ENCODE measurements at places on chromosomes 12 and 14.

- peak; percentile 39 for DNase-seq
These were observed 2.0 kb upstream of the WNT10B start for GRCh38 chr12:48973531-48973930.

DNA sequence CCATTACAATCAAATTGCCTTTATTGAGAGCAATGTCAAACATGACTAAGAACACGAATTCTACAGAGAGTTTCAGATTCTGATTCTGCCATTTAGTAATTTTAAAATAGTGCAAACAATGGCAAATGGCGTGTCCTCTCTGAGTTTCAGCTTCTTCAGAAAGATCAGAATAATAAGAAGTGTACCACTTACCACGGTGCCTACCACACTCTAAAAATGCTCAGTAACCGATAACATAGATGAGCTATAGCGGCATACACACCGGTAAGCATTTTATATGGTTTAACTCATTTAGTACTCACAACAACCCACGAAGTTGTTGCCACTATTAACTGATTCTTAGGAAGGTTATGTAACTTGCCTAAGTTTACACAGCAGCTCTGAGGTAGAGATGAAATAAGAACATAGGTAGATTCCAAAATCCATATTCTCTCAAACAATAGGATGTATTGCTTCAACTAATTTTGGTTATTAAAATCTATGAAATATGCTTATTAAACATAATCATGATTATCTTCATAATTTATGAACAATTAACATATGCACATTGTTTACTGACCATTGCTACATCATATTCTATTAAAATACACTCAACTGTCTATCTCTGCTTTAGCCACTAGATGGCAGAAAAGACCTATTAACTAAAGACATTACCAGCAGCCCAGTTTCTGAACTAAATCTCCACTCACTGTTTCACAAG lies 38.3 kb downstream of the SLC6A15 start:
- DNase-seq = peak; percentile 67

- DNase-seq = peak; percentile 80
These were observed 1.4 kb upstream of the STON2 start for GRCh38 chr14:81401420-81402122.

DNA sequence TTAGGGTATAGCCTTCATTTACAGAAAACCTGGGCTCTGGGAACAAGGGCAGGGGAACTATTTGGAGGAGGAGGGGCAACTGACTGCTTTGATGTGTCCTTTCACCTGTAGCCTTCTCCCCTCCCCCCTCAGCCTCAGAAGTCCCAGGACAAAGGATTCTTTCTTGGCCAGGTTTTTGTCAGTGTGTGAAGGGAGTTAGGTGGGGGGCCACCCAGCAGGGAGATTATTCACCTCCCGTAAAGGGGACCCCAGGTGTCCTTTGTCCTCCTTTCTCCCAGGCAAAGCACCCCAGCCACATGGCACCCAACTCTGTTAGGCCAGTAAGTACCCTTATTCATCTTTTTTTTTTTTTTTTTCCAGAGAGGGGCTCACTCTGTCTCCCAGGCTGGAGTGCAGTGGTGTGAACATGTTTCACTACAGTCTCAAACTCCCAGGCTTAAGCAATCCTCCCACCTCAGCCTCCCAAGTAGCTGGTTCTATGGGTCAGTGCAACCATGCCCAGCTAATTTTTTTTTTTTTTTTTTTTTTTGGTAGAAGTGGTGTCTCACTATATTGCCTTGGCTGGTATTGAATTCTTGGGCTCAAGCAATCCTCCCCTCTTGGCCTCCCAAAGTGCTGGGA lies 723 bp upstream of the NFE2 start:
- DNase-seq = no peak

- no peak for DNase-seq
These were observed 89.4 kb downstream of the NT5DC3 start for GRCh38 chr12:103751600-103751999.

DNA sequence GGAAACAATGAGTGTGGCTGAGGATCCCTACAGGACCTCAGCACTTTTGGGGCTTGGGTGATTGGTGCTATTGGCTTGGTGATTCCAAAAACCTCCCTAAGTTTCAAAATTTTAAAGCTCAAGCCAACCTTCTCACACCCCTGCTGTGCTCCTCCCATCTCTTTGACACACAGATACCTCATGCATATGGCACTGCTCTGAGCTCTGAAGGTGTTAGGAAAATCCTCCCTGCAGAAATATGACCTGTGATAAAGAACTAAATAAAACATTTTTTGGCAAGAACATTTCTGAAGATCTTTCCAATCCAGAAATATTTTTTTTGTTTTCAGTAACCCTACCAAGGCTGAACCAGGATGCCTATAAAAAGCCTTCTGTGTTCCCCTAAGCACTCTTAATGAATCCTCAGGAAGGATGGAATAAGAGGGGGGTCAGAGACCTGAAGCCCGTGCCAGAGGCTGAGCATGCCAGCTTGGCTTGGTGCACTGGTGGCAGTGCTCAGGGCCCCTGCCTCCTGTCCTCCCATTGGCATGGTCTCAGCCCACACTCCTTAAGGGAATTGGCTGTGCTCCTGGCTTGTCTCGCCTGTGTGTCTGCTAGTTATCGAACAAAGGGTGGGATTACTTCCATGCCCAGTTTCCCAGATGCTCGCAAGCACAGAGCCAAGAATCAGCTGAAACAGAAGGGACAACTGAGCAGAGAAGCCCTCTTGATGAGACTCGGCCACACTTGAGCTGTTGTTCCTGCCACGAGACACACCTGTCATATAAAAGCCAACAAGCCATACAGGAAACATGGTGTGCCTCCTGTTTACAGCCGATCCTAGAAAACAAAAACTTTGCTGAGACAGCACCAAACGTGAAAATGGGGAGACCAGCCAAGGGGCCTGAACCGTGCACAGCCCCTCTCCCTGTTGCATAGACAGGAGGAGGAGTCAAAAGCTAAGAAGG lies 132.7 kb upstream of the EEA1 start:
- DNase-seq = no peak

- no peak for DNase-seq
These were observed 4.8 kb upstream of the NINJ2 start for GRCh38 chr12:668090-668481.

GRCh38 chr12:40587421-40587820 lies 104.8 kb upstream of the CNTN1 start:
- DNase-seq = no peak

DNA sequence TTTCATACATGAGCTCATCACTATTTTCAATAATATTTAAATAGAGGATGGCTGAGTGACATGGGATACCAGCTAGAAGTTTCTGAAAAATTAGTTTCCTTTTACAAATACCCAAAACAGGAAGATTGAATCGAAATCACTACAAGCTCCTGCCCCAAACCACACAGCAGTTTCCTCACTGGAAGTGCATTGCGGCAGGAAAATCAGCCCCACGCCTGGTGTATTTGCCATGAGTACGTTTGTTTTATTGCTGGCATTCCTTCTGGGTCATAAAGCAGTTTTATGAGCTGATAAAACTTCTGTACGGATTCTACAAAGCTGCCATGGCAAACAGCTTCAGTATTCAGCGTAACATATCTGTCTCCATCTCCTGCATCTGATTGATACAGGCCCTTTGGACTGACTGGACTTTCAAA lies 23.7 kb downstream of the CDC42BPB start:
- DNase-seq = peak; percentile 95

GRCh38 chr12:48933664-48934311 lies 8.5 kb upstream of the FKBP11 start:
- DNase-seq = no peak

DNA sequence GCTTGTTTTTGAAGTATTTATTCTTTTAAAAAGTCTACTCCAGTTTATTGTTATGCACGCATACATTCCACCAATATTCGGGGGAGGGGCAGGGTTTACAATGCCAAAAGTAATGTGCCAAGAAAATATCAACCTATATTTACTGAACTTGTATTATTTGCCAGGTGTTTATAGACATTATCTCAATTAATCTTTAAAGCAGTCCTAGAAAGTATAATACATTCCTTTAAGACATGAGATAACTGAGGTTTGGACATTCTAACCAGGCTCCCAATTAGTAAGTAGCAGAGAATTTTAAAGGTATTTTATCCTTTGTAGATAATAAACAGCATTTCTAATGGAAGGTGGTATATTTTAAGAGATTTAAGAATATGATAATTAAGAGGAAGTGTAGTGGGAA lies 124.5 kb upstream of the LRIG3 start:
- no peak for DNase-seq

GRCh38 chr12:95506707-95507523 lies 33.0 kb downstream of the METAP2 start:
- DNase-seq = no peak

- DNase-seq = no peak
These were observed 17.3 kb downstream of the DHX37 start for GRCh38 chr12:124971603-124972002.

DNA sequence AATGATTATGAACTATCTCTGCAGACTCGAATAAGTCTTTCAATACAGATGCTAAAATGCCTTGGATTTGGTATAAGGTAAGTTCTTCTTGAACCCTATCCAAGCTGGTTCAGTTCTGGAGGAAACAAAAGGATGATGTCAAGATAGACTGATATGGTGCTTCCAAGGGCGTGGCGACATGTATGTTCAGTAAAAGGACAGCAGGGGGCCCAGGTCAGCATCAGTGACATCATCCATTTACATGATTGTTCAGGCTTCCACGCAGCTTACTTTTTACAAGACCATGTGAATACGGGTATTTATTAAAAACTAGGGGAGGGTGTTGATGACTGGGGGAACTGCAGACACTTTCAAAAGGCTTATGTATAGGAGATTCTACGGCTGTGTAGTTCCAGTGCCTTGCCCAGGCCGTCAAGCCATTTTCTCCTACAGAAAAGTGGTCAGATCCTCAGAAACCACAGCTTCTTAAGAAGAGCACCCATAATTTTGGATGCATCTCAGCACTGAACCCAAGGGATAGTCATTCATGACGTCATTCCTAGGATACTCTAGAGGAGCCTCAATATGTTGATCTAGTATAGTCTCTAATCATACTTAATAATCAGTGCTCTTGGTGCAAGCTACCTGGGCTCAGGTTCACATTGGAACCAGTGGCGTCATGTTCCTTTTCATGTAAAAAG lies 527.7 kb downstream of the FUT8 start:
- DNase-seq = peak; percentile 10

DNA sequence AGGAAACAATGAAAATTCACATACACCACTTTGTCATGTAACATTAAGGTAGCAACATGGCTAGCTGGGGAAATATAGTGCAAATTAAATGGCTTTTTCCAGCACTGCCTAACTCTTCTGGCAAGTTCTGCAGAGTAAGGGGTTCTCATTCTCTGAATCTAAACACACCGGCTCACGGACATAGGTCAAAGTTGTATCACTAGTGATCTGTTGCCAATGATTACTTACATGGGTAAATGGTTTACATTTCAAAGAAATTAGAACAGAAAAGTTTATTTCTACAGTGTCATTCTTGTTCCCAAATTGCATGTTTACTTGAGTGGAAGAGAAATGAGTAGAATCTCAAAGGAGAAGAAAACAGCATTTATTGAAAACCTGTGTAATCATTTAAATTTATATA lies 381.9 kb downstream of the PRKD1 start:
- DNase-seq = no peak

- DNase-seq = no peak
These were observed 93.2 kb downstream of the NKX2-1 start for GRCh38 chr14:36426836-36427235.

DNA sequence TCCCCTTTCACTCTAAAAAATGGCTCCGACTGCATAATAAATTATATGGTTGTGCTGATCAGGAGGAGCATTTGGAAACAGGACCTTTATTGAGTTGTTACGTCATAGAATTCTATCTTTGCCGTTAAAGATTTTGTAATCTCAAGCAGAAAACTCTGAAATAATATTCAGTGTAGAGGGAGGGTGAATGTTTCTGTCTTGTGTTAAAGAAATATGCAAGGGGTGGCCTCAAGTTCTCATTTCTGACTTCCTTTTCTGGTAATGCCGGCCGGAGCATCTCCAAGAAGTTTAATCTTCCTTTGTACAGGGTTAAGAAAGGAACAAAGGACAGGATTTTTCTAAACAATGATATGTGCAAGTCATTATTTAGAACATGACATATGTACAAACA lies 165.1 kb downstream of the SLC38A4 start:
- peak; percentile 74 for DNase-seq

DNA sequence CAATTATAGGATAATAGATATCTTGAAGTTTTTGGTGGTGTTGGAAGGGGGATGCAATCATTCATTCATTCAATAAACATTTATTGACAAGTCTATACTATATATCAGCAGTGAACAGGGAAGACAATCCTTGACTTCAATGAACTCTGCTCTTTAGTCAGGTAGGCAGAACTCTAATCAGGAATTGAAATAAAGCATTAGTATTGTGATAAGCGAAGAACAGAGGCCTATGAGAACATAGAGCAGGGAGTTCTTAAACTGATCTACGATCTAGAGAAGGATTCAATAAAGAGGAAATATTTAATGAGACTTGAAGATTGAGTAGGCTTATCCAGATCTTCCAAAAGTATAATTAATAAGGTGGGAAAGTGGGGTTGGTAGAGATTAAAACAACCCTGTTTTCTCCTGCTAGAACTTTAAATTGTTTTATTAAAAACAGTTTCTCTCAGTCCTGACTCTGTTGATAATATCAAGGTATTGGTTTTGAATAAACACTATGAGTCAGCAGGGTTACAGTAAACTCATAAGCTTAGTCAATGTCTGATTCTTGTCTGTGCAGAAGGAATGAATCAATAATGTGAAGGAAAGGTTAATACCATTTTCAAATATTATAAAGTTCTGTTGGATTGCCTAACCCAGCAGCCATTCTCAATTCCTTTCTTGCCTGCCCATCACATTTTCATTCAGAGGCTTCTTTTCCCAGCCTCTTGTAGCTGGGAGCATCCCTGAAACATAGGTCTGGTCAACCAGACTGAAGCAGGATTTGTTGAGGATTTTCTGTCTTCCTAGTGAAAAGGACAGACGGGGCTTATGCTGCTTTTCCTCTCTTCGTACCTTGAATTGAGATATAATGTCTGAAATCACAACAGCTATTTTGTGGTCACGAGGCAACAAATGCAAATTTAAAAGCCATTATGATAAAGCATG lies 38.9 kb upstream of the KTN1 start:
- peak; percentile 38 for DNase-seq

- DNase-seq = no peak
These were observed 24.4 kb downstream of the AACS start for GRCh38 chr12:125089626-125090025.

GRCh38 chr14:77988970-77989369 lies 181.2 kb upstream of the NRXN3 start:
- DNase-seq = no peak

GRCh38 chr14:33452995-33453394 lies 497.9 kb downstream of the EGLN3 start:
- DNase-seq = no peak

DNA sequence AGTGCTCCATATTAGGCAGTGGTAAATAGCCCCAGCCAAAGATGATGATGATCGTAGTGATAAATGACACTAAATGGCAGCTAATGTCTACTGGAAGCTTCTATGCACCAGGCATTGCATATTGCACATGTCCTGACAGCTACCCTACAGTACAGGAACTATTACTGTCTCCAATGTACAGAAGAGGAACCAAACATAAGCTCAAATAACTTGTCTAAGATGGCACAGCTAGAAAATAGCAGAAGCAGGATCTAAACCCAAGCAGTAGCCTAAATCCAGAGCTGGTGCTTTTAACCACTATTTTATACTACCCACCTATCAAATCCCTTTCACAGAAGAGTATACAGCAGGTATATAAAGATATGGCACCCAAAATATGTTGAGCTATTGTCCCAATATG lies 28.9 kb downstream of the ESR2 start:
- no peak for DNase-seq

GRCh38 chr14:46480817-46481216 lies 170.8 kb downstream of the RPL10L start:
- DNase-seq = no peak

Measured in fibroblast of villous mesenchyme (primary cell).